ENCODE measurements at places on chromosomes 4 and X.
A peak's percentile ranks its signal among the peaks of the same experiment; 100 is the strongest.

GRCh38 chr4:38530486-38530885 lies 133.5 kb upstream of the KLF3 start:
- no peak for DNase-seq

- no peak for DNase-seq
Measured at GRCh38 chr4:116066711-116067245, 953.4 kb upstream of the NDST4 start.

DNA sequence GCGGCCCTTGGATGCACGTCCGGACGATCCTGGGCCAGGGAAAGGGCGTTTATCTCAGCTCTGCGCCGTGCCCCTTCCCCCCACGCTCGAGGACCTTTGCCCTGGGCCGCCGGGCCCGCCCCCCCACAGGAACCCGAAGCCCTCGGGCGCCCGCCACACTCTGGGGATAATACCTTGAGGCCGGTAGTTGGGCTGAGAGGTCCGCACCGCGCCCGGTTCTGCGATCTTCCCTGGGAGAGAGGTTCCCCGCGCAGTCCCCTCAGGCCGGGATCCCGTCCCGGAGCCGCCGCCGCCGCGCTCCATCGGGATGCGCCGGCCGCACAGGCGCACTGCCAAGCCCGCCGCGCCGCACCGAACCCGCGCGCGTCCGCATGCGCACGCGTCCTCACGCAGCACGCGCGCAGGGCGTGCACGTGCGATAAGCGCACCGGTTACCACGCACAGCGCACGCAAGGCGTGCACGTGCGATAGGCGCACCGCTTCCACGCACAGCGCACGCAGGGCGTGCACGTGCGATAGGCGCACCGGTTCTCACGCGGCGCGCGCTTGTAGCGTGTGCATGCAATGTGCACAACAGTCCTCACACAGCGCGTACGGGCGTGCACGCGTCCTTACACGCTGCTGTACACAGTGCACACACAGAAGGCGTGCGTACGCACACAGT lies at the start of gene MAP7D2:
TSS of gene MAP7D2 (minus strand) at position 331 of the 664 bp plus-strand sequence. CDS start at position 303, 28 bp downstream.
- no peak for DNase-seq

GRCh38 chr4:71907782-71908181 lies 123.9 kb upstream of the GC start:
- DNase-seq = no peak

GRCh38 chrX:41963348-41963747 lies 40.0 kb upstream of the CASK start:
- DNase-seq = no peak

DNA sequence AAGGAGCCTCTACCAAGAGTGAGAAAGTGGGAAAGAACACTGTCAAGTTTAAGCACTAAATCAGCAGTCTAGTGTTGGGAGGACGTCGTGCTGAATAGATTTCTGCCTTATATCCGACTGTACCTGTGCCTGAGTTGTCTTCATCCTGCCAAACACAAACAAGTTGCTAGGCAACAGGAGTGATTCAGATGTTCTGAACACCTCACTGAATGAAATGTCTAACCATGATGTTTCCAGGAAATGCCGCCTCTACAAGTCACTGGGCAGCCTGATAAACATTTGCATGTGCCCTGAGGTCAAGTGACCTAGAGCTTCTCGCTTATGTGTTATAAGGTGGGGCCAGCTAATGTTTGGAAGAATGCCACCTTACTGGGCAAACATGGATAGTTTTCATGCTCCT lies 37.9 kb downstream of the SGMS2 start:
- DNase-seq = no peak

DNA sequence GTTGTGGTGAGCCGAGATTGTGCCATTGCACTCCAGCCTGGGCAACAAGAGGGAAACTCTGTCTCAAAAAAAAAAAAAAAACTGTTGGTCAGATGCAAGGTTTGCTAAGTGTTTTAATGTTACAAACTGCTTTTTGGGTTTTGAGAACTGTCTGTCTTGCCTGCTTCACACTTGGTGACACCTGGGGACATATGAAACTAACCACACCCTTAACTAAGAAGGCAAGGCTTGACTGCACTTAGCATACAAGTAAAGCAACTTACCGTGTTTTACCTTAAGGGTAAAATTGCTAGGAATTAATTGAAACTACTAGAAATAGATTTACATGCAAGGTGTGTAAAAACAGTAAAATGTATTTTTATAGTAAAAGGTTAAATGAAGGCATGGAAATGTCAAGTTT lies 180.4 kb downstream of the OR13H1 start:
- no peak for DNase-seq

- peak; percentile 80 for DNase-seq
Measured at GRCh38 chr4:6548201-6548881, 26.6 kb upstream of the MAN2B2 start.

DNA sequence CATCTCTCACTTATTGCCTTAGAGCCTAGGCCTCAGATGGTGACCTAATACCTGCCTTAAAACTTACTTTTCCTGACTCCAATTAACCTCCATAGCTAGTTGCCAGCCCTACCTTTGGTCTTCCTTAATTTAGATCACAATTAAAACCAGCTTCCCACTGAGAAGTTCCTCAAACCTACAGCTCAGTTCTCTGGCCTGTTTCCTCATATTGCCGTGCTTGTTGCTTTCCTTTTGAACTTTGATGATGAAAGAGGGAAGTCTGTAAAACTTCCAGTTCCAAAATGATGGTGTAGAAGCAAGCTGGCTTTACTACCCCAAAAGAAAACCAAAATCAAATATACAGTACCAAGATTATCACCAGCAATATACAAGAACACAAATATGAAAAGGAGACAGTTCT lies 28.9 kb upstream of the CAMK2D start:
- DNase-seq = no peak

DNA sequence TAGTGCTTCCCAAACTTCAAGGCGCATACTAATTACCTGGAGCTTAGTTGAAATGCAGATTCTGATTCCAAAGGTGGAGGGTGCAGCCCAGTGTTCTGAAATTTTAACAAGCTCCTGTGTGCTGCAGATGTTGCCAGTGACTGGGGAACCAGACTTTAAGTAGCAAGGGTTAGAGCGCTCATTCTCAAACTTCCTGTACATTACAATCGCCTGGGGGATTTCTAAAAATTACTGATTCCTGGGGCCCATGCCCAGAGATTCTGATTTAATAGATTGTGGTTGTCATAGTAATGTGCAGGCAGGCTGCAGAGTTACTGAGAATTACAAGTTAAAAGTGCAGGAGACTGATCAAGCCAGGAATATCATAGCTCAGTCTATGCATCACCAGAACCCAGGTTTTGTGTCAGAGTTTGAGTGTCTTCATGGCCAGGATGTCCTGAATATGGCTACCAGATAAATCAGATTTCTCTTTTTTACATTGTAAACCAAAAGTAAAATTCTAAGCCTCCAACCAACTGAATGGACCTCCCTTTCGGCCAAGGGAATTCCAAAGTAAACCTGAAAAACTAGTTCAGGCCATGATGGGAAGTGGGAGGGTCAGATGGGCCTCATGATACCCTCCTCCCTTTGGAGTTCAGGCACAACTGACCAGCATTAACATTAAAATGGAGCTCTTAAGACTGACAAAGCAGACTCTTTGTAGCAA lies 121.6 kb downstream of the ATXN3L start:
- DNase-seq = no peak

DNA sequence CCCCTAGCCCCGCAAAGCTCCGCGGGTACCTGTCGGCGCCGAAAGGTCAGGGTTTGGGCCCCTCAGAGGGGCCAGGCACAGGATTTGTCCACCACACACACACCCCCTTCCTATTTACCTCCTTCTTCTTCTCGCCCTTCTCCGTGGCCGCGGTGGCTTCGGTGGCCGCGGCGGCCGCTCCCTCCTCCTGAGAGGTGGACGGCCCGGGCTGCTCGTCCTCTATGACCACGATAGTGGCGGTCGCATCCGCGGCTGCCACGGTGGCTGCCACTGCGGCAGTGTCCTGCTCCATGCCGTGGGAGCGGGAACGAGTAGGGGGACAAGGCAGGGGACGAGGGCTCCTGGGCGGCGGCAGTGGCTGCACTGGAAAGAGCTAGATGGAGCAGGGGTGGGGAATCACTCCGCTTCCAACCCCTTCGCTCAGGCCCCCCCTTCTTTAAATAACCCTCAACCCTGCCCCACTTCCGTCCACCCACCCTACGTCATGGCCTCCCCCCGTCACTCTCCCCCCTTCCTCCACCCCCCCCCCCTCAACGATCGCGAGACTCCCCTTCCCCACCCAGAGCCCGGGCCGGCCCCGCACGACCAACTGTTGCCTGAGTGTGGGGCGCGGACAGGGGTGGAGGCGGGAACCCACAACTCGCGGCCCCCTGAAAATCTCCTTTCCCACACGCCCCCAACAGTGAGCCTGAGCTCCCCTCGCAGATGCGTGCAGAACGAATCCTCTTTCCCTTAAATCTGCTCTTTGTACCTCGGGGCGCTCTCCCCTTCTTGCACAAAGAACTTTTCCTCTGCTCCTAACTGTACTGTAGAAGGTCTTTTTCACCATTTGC lies at the start of gene SMARCA1:
TSS of gene SMARCA1 (minus strand) at position 412 of the 833 bp plus-strand sequence. CDS start at position 292, 120 bp downstream.
- DNase-seq = peak; percentile 46

DNA sequence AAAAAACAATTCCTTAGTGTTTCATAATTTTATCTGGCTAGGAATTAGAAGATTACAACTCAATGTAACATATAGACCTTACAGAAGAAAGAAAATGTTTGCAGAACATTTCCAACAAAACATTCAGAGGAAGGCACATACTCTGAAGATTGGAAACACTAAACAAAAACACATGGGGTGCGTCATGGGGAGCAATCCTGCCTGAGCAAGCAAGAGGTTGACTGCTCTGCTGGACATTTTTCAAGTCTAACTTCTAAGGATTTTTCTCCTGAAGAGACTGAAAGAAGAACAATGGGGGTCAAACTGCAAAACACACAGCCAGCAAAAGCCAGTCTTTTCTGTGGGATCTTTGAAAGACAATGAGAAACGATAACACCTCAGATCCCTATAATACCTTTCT lies 182.8 kb downstream of the GUCY2F start:
- DNase-seq = no peak

- no peak for DNase-seq
Measured at GRCh38 chrX:41108463-41109205, 23.4 kb downstream of the USP9X start.

Measured in BE2C (cell line).